KBM-7 (cell line): ENCODE measurements at places on chromosomes 4 and X.

DNA sequence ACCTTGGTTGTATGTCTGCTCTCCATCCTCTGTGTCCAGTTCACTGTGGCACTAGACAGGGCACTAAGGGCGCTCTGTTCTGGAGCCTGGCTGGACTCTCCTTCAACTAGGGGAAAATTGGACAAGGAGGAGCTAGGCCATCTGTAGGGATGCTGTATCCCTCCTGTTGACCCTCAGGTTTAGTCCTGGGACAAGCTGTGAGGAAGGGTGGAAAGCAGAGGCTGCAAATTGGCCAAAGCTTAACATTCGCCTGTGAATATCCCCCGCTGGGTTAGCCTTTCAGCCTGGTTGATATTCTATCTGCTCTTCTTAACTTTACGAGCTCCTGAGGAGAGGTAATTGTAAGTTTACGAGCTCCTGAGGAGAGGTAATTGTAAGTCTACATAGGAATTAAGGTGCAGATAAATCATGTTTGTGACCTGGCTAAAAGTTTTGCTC lies 64.4 kb upstream of the ENPEP start:
- DNase-seq: no peak

- DNase-seq: no peak
These were observed 20.0 kb upstream of the TMPRSS11A start for GRCh38 chr4:67983333-67983732.

DNA sequence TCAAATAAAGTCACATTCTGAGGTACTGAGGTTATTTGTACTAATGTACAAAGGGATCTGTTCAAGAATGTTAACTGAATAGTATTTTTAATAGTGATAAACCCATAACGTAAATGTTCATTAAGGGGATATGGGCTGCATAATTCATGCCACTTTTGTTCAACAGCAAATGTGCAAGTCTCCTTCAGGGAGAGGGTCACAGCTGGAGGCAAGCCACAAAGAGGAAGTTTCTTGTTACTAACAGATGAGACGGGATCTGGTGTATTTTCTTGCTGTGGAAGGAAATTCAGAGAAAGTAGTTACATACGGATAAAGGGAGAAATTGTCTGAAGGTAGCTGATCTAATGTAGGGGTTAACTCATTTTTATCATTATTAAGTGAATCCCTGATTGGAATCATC lies 10.0 kb downstream of the ZFP42 start:
- peak; percentile 47 for DNase-seq

GRCh38 chr4:519885-520682 lies 21.1 kb downstream of the PIGG start:
- DNase-seq: no peak

GRCh38 chr4:154126276-154126675 lies 337.4 kb upstream of the SFRP2 start:
- no peak for DNase-seq

- peak; percentile 11 for DNase-seq
These were observed 711.4 kb upstream of the GALNTL6 start for GRCh38 chr4:171101845-171102244.

DNA sequence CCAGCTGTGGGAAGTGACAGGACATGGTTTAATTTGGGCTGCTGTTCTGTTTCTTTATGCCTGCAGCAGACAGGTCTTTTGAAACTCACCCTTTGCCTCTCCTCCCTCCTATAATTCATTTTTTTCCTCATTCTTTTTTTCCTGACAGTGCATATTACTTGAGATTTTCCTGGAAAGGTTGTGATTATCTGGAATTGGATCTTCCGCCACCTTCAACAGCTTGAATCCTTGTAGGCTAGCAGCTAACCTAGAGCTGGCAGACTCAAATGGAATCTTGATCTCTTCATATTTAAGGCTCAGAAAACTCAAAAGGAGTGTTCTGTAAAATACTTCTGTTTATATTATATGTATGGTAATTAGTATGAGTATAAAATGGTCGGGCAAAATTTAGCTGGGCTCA lies 49.3 kb upstream of the CLCN4 start:
- DNase-seq: no peak

DNA sequence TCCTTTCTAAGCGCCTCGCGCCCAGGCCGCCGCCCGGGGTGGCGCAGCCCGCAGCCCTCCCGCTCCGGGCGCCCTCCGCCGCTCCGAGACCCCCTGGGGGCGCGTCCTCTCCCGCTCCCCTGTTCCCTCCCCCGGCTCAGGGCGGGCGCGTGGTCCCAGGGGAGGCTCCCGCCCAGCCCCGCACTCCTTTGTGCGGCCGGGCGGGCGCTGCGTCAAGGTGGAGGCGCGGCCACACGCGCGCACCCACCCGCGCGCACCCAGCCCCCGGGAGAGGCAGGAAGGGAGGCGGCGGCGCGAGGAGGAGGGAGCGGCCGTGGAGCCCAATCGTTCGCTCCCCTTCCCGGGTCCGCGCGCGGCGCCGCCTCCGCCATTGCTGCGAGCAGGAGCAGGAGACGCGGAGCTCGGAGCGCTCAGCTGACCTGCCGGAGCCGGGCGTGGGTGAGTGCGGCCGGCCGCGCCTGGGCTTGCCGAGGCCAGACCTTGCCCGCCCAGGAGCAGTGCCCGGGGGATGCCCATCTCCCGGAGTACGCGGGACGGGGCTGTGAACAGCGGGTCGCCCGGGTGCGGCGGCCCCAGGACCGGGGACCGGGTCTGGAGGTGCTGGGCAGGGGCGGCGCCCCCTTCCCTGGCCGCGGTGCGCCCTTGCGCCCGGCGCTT lies at the start of gene NSG1:
Gene NSG1 (plus strand): TSS at position 367 of the 657 bp plus-strand sequence. CDS start 528 bp downstream, outside the sequence.
- no peak for DNase-seq

- DNase-seq: no peak
These were observed 81.4 kb upstream of the STIM2 start for GRCh38 chr4:26779224-26779623.

DNA sequence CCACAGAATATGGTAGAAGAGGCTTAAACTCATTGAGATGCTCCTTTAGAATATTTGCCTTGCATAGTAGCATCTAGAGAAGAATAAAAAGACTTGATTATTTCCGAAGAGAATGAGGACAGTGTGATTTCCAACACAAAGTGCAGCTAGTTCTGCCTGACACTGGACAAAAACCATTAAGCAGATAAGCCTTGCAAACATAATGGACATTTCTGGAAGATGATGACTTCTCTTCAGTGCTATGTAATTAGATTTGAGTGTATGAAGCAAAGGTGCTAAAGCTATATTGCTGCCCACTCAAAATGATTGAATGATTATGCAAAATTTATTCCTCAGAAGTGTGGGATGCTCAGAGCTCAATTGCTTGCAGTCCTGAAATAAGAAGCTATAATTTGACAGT lies 156.4 kb downstream of the VEGFC start:
- no peak for DNase-seq
